Motor neuron (in vitro differentiated cells): ENCODE measurements at places on chromosomes 2 and 18.

DNA sequence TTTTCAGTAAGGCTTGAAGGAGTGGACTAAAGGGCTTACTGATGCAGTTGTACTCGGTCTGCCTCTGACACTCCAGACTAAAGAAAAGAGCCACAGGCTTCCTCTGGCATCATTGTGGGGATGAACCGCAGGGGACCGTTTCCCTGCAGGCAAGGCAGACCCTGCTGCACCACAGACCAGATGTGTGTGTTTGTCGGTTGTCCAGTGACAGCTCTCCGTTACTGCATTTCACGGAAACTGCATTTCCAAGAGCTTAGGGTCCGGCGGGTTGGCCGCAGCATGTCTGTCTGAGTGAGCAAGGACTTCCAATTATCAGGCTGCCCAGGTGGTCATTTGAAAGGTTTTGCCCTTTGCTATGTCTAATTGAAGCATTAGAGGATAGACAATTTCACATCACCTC lies 98.1 kb downstream of the FAM210A start:
- ATAC-seq: no peak

- ATAC-seq: no peak
These were observed 135.2 kb downstream of the RAB3GAP1 start for GRCh38 chr2:135187270-135187669.

GRCh38 chr18:13565228-13565627 lies 161.1 kb downstream of the FAM210A start:
- no peak for ATAC-seq

- ATAC-seq: peak; percentile 35
These were observed 2.7 kb upstream of the HSBP1L1 start for GRCh38 chr18:79961527-79962291.

- ATAC-seq: no peak
These were observed 786.6 kb upstream of the RAB6C start for GRCh38 chr2:129192841-129193253.

DNA sequence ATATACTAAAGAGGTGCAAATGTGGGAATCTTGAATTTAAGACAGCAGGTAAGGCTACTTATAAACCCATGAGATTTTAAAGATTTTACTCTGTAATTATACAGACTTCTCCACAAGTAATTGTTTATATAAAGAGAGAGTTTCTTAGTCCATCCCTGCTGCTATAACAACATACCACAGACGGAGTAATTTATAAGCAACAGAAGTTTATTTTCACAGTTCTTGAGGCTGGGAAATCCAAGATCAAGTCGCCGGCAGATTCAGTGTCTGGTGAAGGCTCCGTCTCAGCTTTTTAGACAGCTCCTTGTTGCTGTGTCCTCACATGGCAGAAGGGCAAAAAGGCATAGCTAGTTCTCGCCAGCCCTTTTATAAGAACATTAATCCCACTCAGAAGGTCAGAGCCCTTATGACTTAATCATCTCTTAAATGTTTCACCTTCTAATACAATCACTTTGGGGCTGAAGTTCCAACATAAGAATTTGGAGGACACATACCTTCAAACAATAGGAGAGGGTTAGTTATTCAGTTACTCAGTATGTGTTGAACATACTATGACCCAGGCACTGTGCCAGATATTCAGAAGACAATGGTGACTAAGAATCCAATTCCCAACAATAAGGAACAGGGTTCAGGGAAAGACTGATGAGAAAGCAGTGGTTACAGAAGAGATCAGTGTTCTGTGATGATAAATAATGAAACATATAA lies 466.0 kb downstream of the RIT2 start:
- ATAC-seq: no peak

DNA sequence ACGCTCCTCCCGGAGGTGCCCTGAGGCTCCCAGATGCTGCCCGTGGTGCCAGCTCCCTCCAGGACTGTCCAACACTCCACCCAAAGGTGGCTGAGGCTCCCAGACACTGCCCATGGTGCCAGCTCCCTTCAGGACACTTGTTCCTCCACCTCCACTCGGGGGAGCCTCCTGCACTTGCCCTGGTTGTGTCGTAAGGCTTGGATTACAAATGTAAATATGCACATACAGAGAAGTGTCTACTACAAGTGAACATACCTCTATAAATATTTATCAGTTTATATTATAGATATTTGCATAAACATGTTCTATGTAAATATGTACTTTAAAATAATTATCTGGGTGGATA lies 143.3 kb downstream of the PXDN start:
- no peak for ATAC-seq

GRCh38 chr2:99833586-99834201 lies 308.7 kb downstream of the AFF3 start:
- ATAC-seq: no peak

DNA sequence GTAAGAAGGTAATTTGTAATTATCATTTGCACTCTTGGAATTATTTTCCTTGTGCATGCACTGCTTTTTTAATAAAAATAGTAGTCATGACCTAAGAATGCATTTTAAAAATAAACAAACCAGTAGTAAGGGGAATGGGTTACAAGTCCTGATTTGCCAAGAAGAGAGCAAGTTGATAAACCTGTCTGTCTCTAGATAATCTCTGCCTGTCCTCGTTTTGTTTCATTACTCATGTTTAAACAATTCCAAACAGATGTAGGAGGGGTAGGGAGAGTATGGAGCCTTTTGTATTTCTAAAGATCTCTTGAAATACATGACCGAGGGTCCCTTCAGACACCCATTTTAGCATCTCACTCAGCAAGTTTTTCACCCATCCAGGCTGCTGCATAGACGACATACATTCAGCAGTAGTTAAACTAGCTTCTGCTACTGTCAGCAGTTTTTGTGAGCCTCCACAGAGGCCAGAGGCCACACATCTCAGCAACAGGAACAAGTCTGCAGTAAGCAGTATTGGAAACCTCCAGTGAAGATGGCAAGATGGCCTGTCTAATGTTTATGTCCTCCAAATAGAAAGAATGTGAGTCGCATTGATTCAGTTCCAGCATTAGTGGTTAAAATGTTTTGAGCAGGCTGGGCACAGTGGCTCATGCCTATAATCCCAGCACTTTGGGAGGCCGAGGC lies 2.3 kb upstream of the EXOC6B start:
- no peak for ATAC-seq

DNA sequence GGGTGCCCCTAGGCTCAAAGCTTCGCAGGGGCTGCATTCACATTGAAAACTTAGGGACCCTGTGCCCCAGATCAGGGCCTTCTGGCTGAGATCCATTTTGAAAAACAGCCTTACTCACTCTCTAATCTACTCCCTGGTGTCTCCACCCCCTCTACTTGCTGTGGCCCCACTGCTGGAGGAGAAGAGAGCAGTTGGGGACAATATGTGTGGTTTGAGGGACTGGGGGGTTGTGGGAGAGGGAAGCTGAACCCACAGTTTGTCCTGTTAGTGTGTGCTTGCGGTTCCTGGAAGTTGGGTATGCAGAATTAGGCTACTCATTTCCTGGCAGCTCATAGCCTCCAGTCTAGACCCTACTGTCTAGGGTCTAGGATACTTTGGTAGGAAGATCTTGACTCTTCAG lies 211.4 kb downstream of the PRKCE start:
- ATAC-seq: no peak
